ENCODE measurements at places on chromosomes 5 and 9.

DNA sequence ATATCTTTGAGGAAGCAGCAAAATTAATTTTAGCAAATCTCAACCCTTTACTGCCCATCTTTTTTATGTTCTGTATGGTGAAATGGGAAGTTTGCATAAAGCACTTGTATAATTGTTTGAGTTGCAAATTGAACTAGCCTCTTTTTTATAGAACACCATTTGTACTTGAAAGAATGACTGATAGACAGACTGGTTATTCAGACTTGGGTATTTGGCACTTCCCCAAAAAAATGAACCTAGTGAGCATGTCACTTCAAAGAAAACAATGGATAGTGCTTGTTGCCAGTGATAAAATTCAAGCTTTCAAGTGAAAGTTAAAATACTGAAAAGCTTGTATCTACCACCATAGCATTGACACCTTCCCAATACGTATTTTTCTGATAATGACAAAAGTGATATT is 115.8 kb downstream of the ERCC6L2 start:
- DNase-seq, result no peak

- no peak for DNase-seq
These were observed 150.9 kb downstream of the ISOC1 start for GRCh38 chr5:129245489-129245888.

- DNase-seq, result no peak
These were observed 148.2 kb upstream of the KLF4 start for GRCh38 chr9:107637421-107638420.

- DNase-seq, result no peak
These were observed 3.2 kb downstream of the GRPEL2 start for GRCh38 chr5:149348518-149348917.

GRCh38 chr9:101477736-101478135 is 42.2 kb upstream of the ALDOB start:
- DNase-seq, result no peak

DNA sequence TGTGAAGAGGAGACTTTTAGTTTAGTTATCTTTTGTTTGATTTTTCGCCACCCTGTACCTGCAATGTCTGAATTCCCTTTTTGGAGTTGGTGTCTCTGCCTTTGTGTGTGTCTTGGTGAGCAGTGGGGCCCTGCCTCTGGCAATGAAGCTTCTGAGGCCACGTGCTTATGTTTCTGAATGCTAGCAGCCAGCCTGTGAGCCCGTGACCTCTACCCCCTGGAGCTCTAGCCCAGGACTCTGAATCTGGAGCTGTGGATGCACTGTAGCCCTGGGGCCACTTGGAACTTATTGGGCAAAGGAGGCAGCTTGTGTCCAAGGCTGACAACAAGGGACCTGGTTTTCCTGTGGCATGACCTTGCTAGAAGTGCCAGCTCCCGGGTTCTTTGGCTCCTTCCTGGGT is 19.4 kb downstream of the ENTREP1 start:
- no peak for DNase-seq

- DNase-seq, result no peak
These were observed 1.3 kb downstream of the RNF38 start for GRCh38 chr9:36398745-36399144.

GRCh38 chr5:169656125-169656901 is 19.2 kb downstream of the DOCK2 start:
- no peak for DNase-seq

GRCh38 chr5:110757118-110757729 is 18.4 kb downstream of the SLC25A46 start:
- DNase-seq, result no peak
